ENCODE measurements at places on chromosomes 7 and 10.

DNA sequence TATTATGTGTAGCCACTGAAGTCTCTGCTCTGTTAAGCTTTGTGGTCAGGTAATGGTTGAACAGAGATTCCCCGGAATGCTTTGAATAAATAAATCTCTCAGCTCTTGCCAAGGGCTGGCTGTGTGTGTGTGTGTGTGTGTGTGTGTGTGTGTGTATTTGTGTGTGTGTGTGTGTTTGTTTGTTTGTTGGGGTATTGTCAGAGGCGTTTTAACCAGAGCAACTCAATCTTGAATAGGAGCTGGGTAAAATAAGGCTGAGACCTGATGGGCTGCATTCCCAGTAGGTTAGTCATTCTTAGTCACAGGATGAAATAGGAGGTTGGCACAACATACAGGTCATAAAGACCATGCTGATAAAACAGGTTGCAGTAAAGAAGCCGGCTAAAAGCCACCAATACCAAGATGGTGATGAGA, 256.2 kb upstream of the CACNA2D1 start:
- DNase-seq = no peak

GRCh38 chr10:51366044-51366443, 291.8 kb downstream of the PRKG1 start:
- no peak for DNase-seq

DNA sequence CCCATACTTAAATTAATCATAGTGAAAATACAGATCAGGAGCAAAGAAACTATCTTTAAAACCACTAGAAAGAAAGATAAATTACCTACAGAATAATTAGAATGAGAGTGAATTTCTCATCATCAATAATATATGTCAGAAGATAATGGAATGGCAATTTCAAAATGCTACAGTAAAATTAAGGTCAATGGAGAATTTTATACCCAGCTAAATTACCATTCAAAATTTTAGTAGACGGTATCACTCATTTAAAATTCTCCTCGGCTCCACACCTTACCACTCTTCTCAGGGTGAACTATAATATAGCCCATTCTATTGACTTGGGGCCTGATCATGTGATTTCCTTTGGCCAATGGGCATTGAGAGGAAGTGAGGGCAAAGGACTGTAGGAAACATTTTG, 192.5 kb upstream of the TCERG1L start:
- no peak for DNase-seq

DNA sequence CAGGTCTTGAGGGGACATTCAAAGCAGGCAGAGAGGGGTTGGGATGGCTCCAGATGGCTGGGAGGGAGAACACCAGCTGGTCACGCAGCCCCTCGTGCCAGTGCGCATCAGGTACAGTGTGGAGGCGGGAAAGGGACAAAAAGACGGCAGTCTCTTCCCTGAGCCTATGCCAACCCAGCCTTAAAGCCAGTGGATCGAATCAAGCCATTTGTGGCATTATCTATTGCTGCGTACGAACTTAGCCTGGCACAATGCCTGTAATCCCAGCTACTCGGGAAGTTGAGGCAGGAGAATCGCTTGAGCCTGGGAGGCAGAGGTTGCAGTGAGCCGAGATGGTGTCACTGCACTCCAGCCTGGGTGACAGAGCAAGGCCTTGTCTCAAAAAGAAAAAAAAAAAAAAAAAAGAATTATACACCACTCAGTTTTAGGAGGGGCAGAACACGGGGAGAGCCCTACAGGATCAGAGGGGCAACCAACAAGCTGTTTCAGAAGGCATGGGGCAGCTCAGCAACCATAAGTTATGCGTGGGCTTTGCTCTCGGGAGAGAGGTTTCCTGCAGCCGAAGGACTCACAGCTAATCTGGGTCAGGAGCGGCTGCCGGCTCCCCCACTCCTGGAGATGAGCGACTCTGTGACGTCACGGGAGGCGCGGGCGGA, 356 bp upstream of the NDUFB2 start:
- DNase-seq = no peak

DNA sequence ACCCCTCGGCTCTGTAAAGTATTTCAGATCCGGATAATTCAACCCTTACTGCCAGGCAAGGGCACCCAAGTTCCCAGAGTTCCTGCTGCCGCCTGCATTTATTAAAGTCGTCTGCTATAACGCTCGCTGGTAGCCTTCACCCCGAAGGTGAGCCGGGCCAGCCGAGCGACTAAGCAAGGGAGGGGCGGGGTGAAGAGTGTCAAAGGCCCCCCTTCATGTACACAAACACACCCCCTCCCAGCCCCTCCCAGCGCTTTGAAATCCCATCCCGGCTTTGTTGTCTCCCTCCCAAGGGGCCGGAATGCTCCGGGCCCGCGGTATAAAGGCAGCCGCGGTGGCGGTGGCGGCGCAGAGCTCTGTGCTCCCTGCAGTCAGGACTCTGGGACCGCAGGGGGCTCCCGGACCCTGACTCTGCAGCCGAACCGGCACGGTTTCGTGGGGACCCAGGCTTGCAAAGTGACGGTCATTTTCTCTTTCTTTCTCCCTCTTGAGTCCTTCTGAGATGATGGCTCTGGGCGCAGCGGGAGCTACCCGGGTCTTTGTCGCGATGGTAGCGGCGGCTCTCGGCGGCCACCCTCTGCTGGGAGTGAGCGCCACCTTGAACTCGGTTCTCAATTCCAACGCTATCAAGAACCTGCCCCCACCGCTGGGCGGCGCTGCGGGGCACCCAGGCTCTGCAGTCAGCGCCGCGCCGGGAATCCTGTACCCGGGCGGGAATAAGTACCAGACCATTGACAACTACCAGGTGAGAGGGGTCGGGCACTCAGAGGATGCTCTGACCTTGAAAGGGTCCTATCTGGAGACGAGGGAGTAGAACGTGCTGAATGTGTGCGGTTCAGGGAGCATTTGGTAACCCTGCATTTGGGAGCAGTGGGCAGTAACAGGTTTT, at the start of gene DKK1:
Gene DKK1, plus strand, starts transcription at position 349 of the 889 bp plus-strand sequence. Its CDS starts 154 bp downstream, at position 503.
- peak; percentile 13 for DNase-seq
